Left lung (tissue), 14 donors: ENCODE measurements at places on chromosomes 13 and 19. TPM values are rescaled to one million over a fixed set of nuclear protein-coding genes. Genes with fewer than 3 reads are reported as not detected.

DNA sequence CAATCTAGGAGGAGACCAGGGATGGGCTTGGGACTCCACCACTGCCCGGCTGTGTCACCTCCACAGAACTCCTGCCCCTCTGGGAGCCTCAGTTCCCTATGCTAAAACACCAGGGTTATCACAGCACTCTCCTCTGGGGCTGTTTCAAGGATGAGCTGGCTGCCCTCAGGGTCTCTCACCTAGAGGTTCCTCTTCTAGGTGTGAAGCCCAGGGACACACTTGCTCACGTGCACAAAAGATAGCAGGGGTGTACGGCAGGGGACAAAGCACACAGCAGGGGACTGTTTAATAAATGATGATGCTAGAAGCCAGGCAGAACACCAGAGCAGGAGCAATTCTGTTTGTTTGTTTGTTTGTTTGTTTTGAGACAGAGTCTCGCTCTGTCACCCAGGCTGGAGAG, 16.8 kb upstream of the LYPD3 start:
- no peaks in the 10 kb centered on the region for H3K27me3 ChIP-seq
- H3K4me3 ChIP-seq, result no peak overlapping the region
- no peak overlapping the region for H3K27ac ChIP-seq

DNA sequence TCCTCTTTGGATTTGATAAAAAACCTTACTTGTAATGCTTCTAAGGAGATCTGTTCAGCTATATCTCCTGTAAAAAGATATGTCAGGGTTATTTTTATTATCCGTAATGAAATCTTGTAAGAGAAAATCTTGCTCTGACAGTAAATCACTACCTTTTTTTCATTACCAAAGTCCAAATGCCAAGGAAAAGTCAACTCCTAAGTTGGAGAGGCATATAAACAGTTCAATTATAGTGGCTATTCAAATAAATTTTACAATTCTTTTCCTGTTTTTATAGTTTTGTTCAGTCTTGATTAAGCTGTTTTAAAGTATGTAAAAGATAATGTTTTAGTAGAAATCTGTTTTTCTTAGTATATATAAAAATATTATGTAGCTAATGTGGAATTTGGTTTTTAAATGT, 9.0 kb downstream of the KCTD4 start:
- H3K36me3 ChIP-seq, result no peaks in the 10 kb centered on the region
- no peak overlapping the region for H3K27ac ChIP-seq
- peaks cover 12% of the 10 kb centered on the region for H3K4me1 ChIP-seq
- no peak for DNase-seq
- H3K27me3 ChIP-seq, result no peaks in the 10 kb centered on the region

Gene JSRP1
- total RNA-seq, result 1.1 TPM

- peaks cover 17% of the 10 kb centered on the region for H3K4me1 ChIP-seq
- H3K27ac ChIP-seq, result no peak overlapping the region
- no peak for DNase-seq
- H3K27me3 ChIP-seq, result peaks cover 26% of the 10 kb centered on the region
- H3K4me3 ChIP-seq, result no peak overlapping the region
- no peaks in the 10 kb centered on the region for H3K36me3 ChIP-seq
Observed at GRCh38 chr13:20188667-20189553, 3.8 kb downstream of the GJB2 start.

Gene OLFM2
- 10.4 TPM for total RNA-seq

DNA sequence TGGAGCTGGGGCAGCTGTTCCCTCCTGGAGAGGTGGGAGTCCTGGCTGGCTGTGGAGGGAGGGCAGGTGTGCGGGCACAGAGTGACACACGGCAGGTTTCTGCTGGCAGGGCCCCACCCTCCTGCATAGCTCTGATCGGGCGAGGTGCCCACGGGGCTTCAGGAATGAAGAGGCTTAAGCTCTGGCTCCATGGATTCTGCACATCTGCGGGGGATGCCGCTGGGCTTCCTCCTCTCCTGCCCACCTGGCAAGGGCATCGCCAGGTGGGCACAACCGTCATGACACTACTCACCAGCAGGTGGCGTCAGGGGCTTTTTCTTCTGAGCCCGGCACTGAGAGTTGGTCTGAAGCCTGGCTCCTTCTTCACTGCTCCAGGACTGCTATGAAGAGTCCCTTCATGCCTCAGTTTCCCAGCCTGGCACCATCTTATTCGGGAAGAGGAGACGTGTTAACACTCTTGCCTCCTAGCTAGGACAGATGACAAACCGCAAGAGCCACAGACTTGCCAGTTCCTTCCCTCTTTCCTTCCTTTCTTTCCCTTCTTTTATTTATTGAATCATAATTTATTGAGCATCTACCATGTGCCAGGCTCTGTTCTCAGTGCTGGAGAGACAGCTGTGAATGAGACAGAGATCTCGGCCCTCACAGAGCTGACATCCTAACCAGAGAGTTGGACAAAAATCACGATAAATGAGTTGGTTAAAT, 15.2 kb upstream of the PAK4 start:
- peaks cover 34% of the 10 kb centered on the region for H3K27me3 ChIP-seq
- DNase-seq, result no peak
- no peak overlapping the region for H3K4me3 ChIP-seq

- DNase-seq, result peak; percentile 88
- peak overlapping the region; percentile 61 for H3K4me3 ChIP-seq
- H3K27me3 ChIP-seq, result no peaks in the 10 kb centered on the region
- H3K4me1 ChIP-seq, result peaks cover 39% of the 10 kb centered on the region
Observed at GRCh38 chr19:40718774-40719391, 2.0 kb downstream of the ITPKC start.

Gene ZFP82
- total RNA-seq, result 4.2 TPM

DNA sequence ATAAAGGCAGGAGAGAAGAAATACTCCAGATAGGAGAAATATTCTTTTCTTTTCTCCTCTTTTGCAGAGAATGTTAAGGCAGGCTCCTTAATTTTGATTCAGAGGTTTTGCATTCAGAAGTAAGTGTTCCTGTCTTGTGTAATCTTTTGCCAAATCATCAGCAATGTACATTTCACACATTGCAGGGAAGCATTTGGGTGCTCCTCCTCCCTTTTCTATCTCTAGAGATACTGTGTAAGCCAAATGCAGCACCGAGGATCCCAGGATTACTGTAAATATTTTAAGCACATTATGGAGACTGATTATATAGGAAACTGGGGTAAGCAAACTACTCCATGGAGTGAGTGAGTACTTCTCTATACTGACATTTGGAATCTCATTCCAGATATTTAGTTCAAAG, 7.2 kb downstream of the ATP8A2 start:
- H3K27me3 ChIP-seq, result peaks cover 39% of the 10 kb centered on the region
- no peak overlapping the region for H3K4me3 ChIP-seq
- H3K36me3 ChIP-seq, result no peaks in the 10 kb centered on the region
- H3K4me1 ChIP-seq, result no peaks in the 10 kb centered on the region
- no peak overlapping the region for H3K27ac ChIP-seq

Gene PRX
- total RNA-seq, result 18.7 TPM

Gene VSTM1
- 0.44 TPM for total RNA-seq

DNA sequence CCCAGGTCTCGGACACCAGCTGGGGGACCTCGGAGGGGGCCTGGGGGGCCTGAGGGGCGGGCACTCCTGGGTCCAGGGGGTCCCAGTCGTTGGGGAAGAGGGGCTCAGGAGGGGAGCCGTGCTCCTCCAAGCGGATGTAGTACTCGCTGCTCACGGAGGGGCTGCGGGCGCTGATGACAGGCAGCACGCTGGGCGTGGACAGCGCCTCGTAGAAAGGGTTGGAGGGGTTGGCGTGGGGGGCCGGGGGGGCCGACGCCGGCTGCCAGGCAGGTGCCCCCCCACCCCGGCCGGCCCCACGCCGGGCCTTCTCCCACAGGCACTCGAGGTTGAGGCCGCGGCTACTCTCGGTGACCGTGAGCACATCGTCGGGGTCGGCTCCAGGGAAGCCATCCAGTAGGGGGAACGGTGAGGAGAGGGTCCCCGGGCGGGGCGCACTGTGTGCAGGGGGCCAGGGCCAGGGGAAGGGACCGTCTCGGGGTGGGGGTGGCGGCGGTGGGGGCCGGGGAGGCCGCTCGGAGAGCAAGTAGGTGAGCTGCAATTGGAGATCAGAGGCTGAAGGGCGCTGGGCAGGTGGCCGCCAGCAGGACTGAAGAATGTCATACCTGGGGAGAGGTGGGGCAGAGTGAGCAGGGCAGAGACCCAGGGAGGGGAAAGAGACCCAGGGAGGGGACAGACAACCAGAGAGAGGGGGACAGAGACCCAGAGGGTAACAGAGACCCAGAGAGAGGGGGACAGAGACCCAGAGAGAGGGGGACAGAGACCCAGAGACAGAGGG, 12.1 kb downstream of the LMTK3 start:
- peaks cover 12% of the 10 kb centered on the region for H3K27me3 ChIP-seq
- no peaks in the 10 kb centered on the region for H3K4me1 ChIP-seq
- no peak overlapping the region for H3K27ac ChIP-seq
- no peaks in the 10 kb centered on the region for H3K36me3 ChIP-seq

GRCh38 chr19:42280815-42281145, 11.7 kb downstream of the CIC start:
- no peaks in the 10 kb centered on the region for H3K27me3 ChIP-seq
- H3K36me3 ChIP-seq, result peaks cover under 1% of the 10 kb centered on the region
- H3K27ac ChIP-seq, result peak overlapping the region; percentile 89
- no peak for DNase-seq

DNA sequence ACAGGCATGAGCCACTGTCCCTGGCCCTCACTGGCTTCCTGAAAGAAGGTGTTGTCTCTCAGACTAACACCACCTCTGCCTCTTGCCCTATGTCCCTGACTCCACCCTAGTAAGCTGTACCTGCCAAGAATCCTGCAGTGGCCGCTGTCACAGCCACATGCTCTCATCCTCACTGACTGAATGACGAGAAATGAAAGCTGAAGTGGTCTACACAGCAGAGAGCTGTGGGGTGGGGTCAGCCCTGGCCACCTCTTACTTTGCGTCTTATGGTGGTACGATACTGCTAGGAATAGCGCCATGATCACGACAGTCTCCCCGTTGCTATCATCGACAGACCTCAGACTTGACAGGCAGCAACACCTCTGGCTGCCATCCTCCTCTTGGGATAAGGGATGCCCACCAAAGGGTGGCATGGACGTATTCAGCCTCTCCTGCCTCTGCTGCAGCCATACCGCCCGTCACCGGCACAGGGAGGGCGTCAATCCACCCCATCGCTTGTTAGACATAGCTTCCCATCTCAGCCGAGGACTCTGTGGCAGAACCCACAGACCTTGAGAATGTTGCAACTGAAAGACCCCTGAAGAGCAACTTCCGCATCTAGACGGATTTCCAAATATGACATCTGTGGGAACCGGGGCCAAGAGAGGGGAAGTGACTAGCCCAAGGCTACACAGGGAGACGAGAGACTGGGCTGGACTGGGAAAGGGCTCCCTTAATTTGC, 809 bp downstream of the MYO1F start:
- H3K4me1 ChIP-seq, result peaks cover 7% of the 10 kb centered on the region
- peak overlapping the region; percentile 90 for H3K27ac ChIP-seq
- DNase-seq, result no peak
- peak overlapping the region; percentile 57 for H3K4me3 ChIP-seq
- H3K27me3 ChIP-seq, result no peaks in the 10 kb centered on the region
- H3K36me3 ChIP-seq, result no peaks in the 10 kb centered on the region

GRCh38 chr19:19858751-19859150, 6.9 kb upstream of the ZNF253 start:
- no peak overlapping the region for H3K27ac ChIP-seq
- H3K36me3 ChIP-seq, result no peaks in the 10 kb centered on the region
- no peak for DNase-seq
- no peaks in the 10 kb centered on the region for H3K4me1 ChIP-seq
- peaks cover 11% of the 10 kb centered on the region for H3K27me3 ChIP-seq

Gene MISP
- total RNA-seq, result 19.2 TPM

DNA sequence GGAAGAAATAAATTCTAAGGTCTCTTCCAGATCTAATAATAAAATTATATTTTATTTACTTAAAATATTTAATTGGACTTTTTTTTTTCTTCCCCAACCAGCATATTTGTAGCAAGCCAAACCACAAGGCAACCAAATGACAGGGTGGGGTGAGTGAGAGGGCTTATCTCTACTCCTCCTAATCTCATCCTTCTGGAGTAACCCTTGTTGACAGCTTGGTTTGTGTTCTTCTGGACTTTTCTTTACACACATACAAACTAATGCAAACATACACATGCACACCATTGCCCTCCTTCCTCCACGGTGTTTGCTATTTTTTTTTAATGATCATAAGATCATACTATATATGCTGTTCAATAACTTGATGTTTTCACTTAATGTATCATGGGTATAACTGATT, 383.1 kb downstream of the DLEU7 start:
- no peaks in the 10 kb centered on the region for H3K4me1 ChIP-seq
- H3K27me3 ChIP-seq, result no peaks in the 10 kb centered on the region
- no peaks in the 10 kb centered on the region for H3K36me3 ChIP-seq
- no peak for DNase-seq
- no peak overlapping the region for H3K4me3 ChIP-seq

Gene KCNJ14
- total RNA-seq, result 0.61 TPM

Gene ZNF135
- total RNA-seq, result 4.9 TPM

Gene NKPD1
- total RNA-seq, result not detected

Gene CATSPERD
- 2.7 TPM for total RNA-seq

- H3K36me3 ChIP-seq, result no peaks in the 10 kb centered on the region
- H3K4me1 ChIP-seq, result no peaks in the 10 kb centered on the region
- no peaks in the 10 kb centered on the region for H3K27me3 ChIP-seq
- DNase-seq, result peak; percentile 5
- H3K4me3 ChIP-seq, result no peak overlapping the region
- H3K27ac ChIP-seq, result no peak overlapping the region
Observed at GRCh38 chr13:80783926-80784565, 443.1 kb upstream of the SPRY2 start.

DNA sequence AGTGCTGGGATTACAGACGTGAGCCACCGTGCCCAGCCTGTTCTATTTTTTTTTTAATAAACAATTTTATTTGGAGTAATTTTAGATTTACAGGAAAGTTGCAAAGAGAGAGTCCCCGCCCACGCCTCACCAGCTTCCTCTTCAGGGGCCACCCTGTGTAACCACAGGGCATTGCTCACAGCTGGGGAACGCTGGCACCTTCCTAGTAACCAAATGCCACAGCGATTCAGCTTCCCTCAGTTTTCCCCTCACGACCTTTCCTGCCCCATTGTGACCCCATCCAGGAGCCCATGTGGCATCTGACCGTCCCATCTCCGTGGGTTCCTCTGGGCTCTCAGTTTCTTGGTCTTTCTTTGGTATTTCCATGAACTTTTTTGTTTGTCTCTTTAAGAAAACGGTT, 83.9 kb downstream of the GNG7 start:
- no peak overlapping the region for H3K4me3 ChIP-seq
- H3K27me3 ChIP-seq, result no peaks in the 10 kb centered on the region
- no peaks in the 10 kb centered on the region for H3K36me3 ChIP-seq
- peak overlapping the region; percentile 53 for H3K27ac ChIP-seq
- no peak for DNase-seq

GRCh38 chr19:46390866-46391265, 22.5 kb downstream of the CCDC8 start:
- no peak overlapping the region for H3K4me3 ChIP-seq
- no peaks in the 10 kb centered on the region for H3K27me3 ChIP-seq
- H3K36me3 ChIP-seq, result peaks cover 65% of the 10 kb centered on the region
- no peaks in the 10 kb centered on the region for H3K4me1 ChIP-seq
- no peak for DNase-seq
- H3K27ac ChIP-seq, result no peak overlapping the region
